ENCODE measurements at places on chromosomes 12 and 14. TPM values are rescaled to one million over a fixed set of nuclear protein-coding genes. Genes with fewer than 3 reads are reported as not detected.

KCNK13 gene
- 0.14 TPM for total RNA-seq

KRT2 gene
- 1.4 TPM for total RNA-seq

- no peaks in the 10 kb centered on the region for H3K4me1 ChIP-seq
- no peak overlapping the region for H3K4me3 ChIP-seq
- no peak overlapping the region for H3K27ac ChIP-seq
- DNase-seq: no peak
- no peaks in the 10 kb centered on the region for H3K27me3 ChIP-seq
Measured at GRCh38 chr12:88782351-88782750, 202.1 kb upstream of the KITLG start.

- H3K36me3 ChIP-seq: peaks cover 3% of the 10 kb centered on the region
- H3K27ac ChIP-seq: peak overlapping the region; percentile 48
- DNase-seq: peak; percentile 18
- H3K4me1 ChIP-seq: peaks cover 16% of the 10 kb centered on the region
Measured at GRCh38 chr12:1496162-1496900, 98.0 kb downstream of the FBXL14 start.

- DNase-seq: no peak
- H3K36me3 ChIP-seq: no peaks in the 10 kb centered on the region
- H3K27ac ChIP-seq: no peak overlapping the region
- H3K27me3 ChIP-seq: no peaks in the 10 kb centered on the region
Measured at GRCh38 chr12:52022841-52023181, 16.1 kb downstream of the TAMALIN start.

TRIM9 gene
- total RNA-seq: 2.1 TPM

GRCh38 chr12:66418908-66419307, 116.6 kb downstream of the HELB start:
- no peak overlapping the region for H3K27ac ChIP-seq
- no peak overlapping the region for H3K4me3 ChIP-seq
- no peaks in the 10 kb centered on the region for H3K4me1 ChIP-seq
- no peaks in the 10 kb centered on the region for H3K27me3 ChIP-seq

DDX24 gene
- total RNA-seq: 228 TPM

- H3K27me3 ChIP-seq: no peaks in the 10 kb centered on the region
- no peak for DNase-seq
- no peak overlapping the region for H3K4me3 ChIP-seq
- H3K36me3 ChIP-seq: no peaks in the 10 kb centered on the region
Measured at GRCh38 chr12:109611223-109611622, 37.6 kb downstream of the MVK start.

SMOC1 gene
- total RNA-seq: 25.2 TPM

GRCh38 chr12:52320784-52321400, at the start of gene KRT83:
TSS of gene KRT83 (minus strand) at chr12:52321398. CDS start at chr12:52321335, 63 bp downstream.
- no peak within 1 kb of the TSS for H3K27ac ChIP-seq
- H3K4me3 ChIP-seq: no peak within 1 kb of the TSS
- peaks cover under 1% of the 10 kb centered on the region for H3K4me1 ChIP-seq

GRCh38 chr12:49200919-49201594, 12.2 kb upstream of the TUBA1A start:
- H3K27ac ChIP-seq: peak overlapping the region; percentile 68
- DNase-seq: no peak
- no peaks in the 10 kb centered on the region for H3K36me3 ChIP-seq

DNA sequence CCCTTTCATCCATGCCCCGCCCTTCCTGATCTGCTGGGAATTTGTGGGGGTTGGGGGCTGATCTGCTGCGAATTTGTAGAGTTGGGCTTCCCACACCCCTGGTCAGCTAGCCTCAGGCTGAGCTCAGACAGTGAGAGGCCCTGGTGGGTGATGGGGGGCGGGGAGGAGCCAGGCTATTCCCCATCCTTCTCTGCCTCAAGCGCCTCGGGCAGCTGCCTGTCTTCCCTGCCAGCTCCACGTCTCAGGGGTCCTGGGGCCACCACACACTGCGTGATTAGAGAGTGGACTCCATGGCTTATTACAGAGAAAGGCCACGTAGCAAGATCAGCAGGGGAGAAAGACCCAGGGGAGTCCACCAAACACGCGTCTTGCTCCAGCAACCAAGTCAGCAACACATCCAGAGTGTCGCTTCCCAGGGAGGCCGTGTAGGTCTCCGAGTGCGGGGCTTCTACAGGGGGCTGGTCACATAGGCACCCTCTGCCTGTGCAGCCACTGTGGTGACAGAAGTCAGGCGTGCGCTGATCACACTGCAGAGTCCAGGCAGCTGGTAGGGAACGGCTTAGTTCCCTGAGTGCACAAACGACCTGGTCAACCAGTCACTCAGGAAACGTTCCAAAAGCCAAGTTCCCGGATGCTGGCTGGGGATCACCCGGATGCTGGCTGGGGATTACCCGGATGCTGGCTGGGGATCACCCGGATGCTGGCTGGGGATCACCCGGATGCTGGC, 254.4 kb upstream of the SFSWAP start:
- no peaks in the 10 kb centered on the region for H3K36me3 ChIP-seq
- no peak overlapping the region for H3K4me3 ChIP-seq
- no peaks in the 10 kb centered on the region for H3K27me3 ChIP-seq
- no peak for DNase-seq
- no peak overlapping the region for H3K27ac ChIP-seq

RTN1 gene
- total RNA-seq: 66.5 TPM

SERPINA1 gene
- total RNA-seq: 22.4 TPM

DNA sequence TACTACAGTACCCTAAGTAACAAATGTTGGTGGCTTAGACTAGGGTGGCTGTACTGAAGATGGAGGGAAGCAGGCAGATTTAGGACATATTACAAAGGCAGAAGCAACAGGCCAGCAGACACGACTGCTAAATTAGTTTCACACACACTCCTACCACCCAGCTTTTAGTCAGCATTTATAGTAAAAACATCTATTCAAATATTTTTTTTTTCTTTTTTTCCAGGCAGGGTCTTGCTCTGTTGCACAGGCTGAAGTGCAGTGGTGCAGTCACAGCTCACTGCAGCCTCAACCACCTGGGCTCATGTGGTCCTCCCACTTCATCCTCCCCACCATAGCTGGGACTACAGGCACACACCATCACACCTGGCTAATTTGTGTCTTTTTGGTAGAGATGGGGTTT, 72.9 kb downstream of the CDK17 start:
- H3K27ac ChIP-seq: no peak overlapping the region
- no peak for DNase-seq
- H3K4me3 ChIP-seq: no peak overlapping the region
- no peaks in the 10 kb centered on the region for H3K36me3 ChIP-seq
- no peaks in the 10 kb centered on the region for H3K4me1 ChIP-seq
- no peaks in the 10 kb centered on the region for H3K27me3 ChIP-seq

DNA sequence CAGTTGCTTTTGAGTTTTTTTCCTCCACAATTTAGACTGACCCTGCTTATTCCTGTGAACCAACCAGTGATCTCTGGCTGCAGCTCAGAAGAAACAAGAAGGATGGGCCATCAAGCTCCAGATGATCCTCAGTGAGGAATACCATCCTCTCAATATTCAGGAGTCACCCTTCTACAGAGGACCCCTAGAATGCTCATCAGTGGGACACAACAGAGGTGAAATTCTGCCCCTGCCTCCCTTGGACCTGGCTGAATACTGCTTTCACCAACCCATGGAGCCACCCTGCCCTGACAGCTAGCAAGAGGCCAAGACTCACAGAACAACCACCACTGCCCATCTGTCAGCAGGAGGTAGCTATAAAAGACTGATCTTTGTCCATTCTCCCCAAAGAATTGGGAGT, 9.2 kb upstream of the DHRS2 start:
- H3K27me3 ChIP-seq: no peaks in the 10 kb centered on the region
- no peak for DNase-seq
- H3K4me1 ChIP-seq: no peaks in the 10 kb centered on the region
- H3K27ac ChIP-seq: no peak overlapping the region
- H3K36me3 ChIP-seq: no peaks in the 10 kb centered on the region

CLBA1 gene
- total RNA-seq: 3.1 TPM

- DNase-seq: no peak
- H3K27ac ChIP-seq: no peak overlapping the region
Measured at GRCh38 chr12:116565963-116566362, 6.8 kb downstream of the MAP1LC3B2 start.

DNA sequence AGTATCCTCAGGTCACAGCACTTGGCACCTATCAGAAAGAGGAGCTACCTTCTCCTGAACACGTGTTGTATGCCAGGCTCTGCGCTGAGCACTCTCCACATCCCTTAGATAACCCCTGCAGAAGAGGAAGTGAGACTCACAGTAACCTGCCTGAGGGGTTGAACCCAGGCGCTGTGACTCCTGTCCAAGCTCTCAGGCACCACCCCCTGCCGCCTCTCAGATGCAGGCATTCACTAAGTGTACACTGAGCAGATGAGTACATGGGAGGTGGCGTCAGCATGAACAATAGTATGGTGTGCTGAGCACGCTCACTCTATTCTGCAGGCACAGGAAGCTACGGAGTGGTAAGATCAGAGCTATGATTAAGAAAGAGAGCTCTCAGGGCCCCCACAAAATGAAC, 21.0 kb upstream of the RIC8B start:
- H3K27ac ChIP-seq: no peak overlapping the region
- peaks cover 11% of the 10 kb centered on the region for H3K4me1 ChIP-seq
- DNase-seq: no peak
- H3K27me3 ChIP-seq: no peaks in the 10 kb centered on the region

GRCh38 chr14:77228056-77228455, 43.0 kb downstream of the NGB start:
- no peak overlapping the region for H3K27ac ChIP-seq
- DNase-seq: no peak
- H3K36me3 ChIP-seq: no peaks in the 10 kb centered on the region
- no peaks in the 10 kb centered on the region for H3K27me3 ChIP-seq
- H3K4me1 ChIP-seq: no peaks in the 10 kb centered on the region

DNA sequence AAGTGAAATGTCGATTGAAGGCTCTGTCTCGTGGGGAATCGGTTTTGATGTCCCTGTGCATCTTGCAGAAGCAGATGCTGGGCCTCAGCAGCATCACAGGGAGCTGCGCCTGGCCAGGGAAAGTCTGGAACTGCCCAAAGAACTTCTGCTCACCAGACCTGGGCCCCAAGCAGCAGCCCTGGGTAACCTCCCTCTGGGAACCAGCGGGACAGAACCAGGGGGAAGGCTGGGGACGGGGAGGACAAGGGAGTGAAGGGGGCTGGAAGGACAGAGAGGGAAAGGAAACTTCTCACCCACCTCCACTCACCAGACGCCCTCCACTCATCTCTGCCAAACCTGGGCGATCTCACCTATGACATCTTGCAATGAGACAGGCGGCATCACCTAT, 26.8 kb upstream of the C14orf180 start:
- H3K4me1 ChIP-seq: no peaks in the 10 kb centered on the region
- no peak overlapping the region for H3K27ac ChIP-seq
- H3K36me3 ChIP-seq: no peaks in the 10 kb centered on the region

GRCh38 chr12:70695361-70696023, 58.3 kb upstream of the PTPRB start:
- H3K4me3 ChIP-seq: no peak overlapping the region
- H3K27me3 ChIP-seq: no peaks in the 10 kb centered on the region
- no peak for DNase-seq
- H3K36me3 ChIP-seq: no peaks in the 10 kb centered on the region

Measured in thoracic aorta (tissue), 2 donors.